Activated CD8-positive, alpha-beta memory T cell treated with anti-CD3 and anti-CD28 coated beads for 4 hours (primary cell): ENCODE measurements at places on chromosomes 2 and 18.

- DNase-seq = no peak
Measured at GRCh38 chr2:207987025-207987716, 38.2 kb downstream of the PLEKHM3 start.

DNA sequence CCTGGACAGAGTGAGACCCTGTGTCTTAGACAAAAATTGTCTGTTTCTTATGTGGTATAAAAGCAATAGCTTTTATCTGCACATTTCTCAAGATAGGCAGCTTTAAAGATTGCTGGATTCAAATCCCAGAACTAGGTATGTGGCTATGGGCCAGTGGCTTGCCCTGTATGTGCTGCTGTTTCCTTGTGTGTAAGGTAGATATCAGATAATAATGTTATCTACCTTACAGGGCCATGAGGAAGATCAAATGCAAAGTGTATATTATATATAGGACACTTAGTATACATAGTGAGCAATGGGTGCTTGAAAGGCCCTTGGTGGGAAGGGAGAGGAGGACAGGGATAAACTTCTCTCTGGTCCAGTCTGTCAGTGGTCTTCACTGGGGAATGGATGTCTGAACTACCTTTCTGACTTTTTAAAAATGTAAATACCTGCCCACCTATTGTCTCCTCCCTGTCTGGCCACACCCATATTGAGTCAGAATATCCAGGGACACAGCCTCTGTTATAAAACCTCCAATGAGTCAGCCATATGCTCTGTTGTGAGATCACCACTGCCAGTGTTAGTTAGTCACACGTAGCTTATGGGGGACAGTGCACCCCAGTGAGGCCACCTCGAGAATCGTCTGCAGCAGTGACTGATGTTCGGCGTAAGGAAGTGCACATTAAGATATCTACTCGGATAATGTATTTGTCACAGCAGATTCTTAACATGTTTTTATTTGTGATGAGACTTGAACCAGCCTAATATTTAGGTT, 383.4 kb downstream of the PTPRM start:
- DNase-seq = no peak

GRCh38 chr2:10238991-10239485, 63.7 kb upstream of the HPCAL1 start:
- no peak for DNase-seq

DNA sequence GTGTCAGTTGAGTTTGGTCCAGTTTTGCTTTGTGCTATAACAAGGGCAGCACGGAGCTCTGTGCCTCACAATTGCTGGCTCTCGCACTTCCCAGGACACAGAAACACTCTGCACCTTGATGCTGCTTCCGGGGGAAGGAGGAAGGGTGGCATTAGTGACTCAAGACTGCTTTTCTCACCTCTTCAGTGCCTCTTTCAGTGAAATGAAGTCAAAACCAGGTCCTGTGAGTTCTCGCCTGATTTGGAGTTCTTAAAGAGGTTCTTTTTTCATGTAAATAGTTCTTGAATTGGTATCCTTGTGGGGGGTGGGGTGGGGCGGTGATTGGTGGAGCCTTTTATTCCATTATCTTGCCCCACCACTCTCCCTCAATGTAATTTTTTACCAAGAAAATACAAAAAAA, 91.5 kb upstream of the MYT1L start:
- no peak for DNase-seq

- peak; percentile 46 for DNase-seq
Measured at GRCh38 chr2:30235859-30236535, 4.7 kb downstream of the LBH start.

GRCh38 chr2:226211439-226211838, 588.2 kb downstream of the IRS1 start:
- DNase-seq = no peak

GRCh38 chr2:70523996-70524965, 29.3 kb downstream of the TGFA start:
- peak; percentile 3 for DNase-seq

DNA sequence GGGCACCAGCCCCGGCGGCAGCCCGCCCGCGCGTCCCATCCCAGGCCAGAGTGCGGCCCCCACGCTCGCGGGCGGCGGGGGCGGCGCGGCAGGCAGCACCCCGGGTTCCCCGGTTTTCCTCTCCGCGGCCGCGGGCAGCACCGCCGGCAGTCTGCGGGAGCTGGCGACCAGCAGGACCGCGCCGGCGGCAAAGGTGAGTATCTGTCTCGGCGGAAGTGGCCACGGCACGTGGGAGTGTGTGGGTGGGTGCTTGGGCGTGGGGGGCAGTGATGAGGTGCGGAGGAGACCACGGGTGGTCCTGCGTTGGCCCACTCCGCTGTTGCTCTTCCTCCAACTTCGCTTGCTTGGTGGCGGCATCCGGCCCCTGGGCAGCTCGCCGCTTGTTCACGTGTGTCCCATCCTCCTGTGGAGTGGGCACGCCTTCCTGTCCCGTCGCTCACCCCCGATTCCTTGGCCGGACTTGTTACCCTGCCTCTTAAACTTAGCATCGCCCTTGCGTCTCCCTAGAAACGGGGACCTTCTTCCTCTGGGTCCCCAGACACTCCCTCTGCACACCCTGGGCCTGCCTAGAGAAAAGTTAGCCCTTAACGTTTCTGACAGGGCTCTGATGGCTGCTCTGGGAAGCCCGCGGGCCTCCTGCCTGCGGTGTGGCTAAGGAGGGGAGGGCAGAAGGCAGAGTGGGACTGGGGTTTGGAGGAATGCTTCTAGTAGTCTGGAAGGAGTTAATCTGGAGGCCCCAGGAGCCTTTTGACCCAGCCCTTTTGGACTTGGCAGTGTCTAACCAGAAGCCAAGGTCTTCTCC, 1.1 kb downstream of the SH3RF3 start:
- DNase-seq = no peak

- DNase-seq = no peak
Measured at GRCh38 chr2:158217593-158217992, 115.9 kb downstream of the UPP2 start.

GRCh38 chr18:11872479-11873136, 21.4 kb downstream of the CHMP1B start:
- DNase-seq = no peak

DNA sequence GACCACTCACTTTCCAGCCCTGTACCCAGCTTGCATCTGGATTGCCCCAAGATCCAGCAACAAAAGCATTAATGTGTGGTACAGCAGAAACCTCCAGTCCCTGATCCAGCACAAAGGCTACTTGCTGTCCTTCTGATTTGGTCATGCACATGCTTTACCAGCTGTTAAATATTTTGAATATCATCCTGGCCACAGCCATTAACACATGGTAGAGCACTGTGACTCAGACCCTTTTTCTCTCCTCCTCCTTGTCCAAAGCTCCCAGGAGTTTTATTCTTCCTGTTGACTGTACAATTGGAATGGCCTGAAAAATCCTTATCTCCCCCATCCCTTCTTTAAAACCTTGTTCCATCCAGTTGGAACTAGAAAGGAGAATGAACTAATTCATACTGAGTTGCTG, 419.7 kb upstream of the TNP1 start:
- no peak for DNase-seq

DNA sequence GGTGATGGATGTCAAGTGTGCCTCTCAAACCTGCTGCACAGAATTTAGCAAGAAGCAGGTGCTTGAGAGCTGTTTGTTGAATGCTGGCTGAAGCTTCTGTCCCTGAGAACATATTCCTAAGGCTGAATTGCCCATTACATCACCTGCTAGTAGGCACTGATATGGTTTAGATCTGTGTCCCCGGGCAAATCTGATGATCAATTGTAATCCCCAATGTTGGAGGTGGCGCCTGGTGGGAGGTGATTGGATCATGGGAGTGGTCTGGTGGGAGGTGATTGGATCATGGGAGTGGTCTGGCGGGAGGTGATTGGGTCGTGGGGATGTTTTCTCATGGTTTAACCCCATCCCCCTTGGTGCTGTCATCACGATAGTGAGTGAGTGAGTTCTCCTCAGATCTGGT, 128.0 kb downstream of the HRH4 start:
- no peak for DNase-seq

- no peak for DNase-seq
Measured at GRCh38 chr2:236107536-236107935, 60.6 kb downstream of the GBX2 start.

GRCh38 chr2:128550801-128551416, 232.2 kb upstream of the HS6ST1 start:
- no peak for DNase-seq

GRCh38 chr2:201118121-201118960, 2.4 kb downstream of the CFLAR start:
- DNase-seq = peak; percentile 80

DNA sequence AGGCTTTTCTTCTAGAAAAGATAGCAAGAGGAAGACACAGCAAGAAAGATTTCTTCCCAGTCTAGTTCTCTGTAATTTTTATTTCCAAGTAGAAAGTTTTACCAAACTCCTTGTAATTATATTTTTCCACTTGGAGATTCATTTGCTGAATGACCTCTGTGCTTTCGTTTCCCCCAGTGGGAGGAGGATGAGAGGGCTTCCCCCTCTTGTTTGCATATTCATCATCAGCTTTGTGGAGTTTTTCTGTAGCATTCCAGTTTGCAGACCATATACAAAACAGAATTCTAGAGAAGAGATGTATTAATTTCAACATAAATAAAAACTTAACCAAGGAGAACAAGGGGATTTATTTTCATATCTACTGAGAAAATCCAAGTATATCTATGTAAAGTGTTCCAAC, 51.3 kb downstream of the RMDN2 start:
- DNase-seq = no peak

GRCh38 chr18:42339372-42339771, 384.3 kb downstream of the PIK3C3 start:
- no peak for DNase-seq

DNA sequence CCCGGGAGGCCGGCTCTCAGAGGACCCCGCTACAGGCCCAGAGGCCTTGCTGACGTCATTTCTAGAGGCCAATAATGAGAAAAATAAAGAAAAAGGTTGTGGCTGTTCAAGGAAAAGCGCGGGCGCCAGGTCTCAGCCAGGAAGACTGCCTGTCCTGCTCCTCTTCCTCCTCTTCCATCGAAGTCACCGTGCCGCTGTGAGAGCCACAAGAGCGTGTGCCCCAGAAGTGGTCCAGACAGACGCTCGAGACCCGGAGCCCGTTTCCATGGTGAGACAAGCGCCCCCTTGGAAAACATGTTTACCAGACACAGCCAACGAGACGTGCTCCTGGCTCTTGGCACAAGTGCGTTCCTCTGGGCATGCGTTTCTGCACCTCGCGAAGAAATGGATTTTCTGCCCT, 210.5 kb downstream of the HDAC4 start:
- DNase-seq = no peak

DNA sequence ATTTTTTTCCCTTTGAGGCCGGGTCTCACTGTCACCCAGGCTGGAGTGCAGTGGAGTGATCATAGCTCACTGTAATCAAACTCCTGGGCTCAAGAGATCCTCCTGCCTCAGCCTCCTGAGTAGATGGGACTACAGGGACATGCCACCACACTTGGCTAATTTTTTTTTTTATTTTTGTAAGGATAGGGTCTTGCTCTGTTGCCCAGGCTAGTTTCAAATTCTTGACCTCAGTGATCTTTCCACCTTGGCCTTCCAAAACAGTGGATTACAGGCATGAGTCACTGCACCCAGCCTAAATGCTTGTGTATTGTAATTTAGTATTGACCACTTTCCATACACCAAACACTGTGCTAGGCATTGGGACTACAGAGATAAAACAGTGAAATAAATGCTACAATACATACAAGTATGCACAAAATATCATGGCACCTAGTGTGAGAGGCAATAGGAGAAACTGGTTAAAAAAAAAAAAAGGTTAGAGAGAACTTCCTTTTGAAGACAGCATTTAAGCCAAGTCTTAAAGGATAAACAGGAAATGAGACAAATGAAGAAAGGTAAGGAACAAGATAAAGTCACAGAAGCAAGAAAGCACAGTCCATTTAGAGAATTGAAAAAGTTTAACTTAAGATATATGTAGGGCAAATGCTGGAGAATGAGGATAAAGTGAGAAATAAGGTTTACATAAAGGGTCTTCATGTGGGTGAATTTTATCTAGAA, 113.4 kb downstream of the GORASP2 start:
- no peak for DNase-seq

GRCh38 chr2:166106431-166107015, 21.3 kb downstream of the SCN1A start:
- DNase-seq = no peak

DNA sequence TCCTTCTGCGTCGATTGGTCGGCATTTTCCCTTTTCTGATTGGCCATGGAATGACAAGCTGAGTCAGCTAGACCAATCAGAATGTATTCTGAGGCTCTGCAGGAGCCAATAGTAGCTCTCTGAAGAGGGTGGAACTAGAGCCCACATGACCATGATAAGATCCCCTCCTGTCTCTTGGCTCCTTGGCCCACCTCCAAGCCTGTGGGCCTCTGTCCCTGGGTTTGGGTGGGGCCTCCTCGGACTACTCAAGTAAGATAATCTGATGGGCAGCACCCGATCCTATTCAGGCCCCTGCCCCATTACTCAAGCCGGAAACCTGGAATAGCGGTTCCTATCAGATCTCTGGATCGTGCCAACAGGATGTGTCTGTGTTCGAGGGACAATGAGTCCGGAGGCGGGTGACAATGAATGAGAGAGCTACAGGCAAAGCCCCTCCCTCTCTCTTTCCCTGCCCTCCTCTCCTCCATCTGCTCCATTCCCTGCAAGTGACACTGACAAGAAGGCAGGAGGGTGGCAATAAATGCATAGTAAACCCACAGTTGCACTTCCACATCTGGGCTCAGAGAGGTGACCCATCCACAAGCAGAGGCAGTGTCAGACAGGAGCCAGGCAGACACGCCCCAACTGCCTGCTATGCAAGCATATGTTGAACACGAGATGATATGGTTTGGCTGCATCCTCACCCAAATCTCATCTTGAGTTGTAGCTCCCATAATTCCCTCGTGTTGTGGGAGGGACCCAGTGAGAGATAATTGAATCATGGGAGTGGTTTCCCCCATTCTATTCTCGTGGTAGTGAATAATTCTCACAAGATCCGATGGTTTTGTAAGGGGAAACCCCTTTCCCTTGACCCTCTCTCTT, 114.7 kb downstream of the TNS1 start:
- DNase-seq = no peak

GRCh38 chr18:9020221-9020620, 82.3 kb upstream of the NDUFV2 start:
- no peak for DNase-seq

- no peak for DNase-seq
Measured at GRCh38 chr2:145980318-145980717, 1460.4 kb upstream of the ZEB2 start.

DNA sequence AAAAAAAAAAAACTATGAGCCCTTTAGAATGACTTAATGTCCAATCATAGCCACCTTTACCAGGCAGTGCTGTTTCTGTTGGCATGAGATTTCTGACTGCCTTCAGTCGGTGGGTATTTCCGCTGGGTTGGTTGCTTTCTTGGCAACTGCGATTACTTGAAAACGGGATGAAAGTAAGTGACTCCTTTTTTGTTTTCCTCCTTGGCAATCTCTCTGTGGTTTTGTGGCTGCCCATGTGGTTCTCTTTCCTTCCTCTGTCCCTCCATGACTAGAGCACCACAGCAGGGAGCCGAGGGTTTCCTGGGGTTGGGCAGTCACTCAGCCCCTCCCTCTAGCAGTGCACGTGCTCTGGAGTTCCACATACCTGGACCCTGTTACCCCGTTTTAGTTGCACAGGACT, 112.1 kb downstream of the KLHL29 start:
- no peak for DNase-seq
